ENCODE measurements at places on chromosomes 12 and 14.

DNA sequence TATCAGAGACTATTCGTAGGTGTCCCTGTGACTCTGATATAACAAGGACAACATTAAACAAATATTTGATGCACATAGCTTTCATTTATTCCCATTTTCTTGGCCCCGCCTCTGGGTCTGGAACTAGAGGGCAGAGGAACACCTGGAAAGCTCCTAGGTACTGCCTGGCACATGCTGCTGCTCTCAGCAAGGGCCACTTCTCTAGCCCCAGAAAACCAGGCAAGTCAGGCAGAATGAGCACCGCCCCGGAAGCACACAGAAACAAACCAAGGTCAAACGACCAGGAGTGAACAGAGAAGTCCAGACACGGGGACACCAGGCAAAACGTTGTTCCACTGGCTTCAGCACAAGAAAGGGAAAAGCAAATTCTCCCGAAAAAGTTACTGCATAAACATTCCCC lies 76.1 kb downstream of the TTC7B start:
- DNase-seq: no peak

DNA sequence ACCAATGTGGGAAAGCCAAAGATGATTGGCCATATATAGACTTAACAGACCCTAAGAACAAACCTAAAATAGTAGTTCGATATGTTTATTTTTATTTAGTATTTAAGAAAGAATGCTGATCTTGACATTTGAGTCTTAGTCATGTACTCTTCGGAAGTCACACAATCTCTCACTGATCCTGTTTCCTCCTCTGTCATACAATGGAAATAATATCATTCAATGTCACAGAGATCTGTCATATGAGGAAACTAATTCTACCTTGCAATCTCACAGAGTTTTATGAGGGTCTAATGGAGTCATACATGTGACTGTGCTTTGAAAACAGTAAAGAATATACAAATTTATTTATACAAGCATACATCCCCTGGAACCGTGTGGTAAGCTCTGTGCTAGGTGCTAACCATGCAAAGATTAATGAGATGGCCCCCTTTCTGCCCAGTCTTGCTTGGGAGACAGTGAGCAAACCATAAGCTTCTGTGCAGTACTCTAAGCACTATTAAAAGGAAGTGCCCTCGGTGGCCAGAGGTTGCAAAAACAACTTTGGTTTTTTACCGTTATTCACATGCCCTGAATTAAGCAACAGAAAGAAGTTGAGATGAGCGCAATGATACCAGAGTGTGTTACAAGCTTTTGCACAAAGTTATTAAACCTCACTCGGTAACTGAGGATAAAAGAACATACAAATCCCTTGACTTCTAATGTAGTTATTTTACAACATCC lies 1.7 kb upstream of the LIN7A start:
- no peak for DNase-seq

DNA sequence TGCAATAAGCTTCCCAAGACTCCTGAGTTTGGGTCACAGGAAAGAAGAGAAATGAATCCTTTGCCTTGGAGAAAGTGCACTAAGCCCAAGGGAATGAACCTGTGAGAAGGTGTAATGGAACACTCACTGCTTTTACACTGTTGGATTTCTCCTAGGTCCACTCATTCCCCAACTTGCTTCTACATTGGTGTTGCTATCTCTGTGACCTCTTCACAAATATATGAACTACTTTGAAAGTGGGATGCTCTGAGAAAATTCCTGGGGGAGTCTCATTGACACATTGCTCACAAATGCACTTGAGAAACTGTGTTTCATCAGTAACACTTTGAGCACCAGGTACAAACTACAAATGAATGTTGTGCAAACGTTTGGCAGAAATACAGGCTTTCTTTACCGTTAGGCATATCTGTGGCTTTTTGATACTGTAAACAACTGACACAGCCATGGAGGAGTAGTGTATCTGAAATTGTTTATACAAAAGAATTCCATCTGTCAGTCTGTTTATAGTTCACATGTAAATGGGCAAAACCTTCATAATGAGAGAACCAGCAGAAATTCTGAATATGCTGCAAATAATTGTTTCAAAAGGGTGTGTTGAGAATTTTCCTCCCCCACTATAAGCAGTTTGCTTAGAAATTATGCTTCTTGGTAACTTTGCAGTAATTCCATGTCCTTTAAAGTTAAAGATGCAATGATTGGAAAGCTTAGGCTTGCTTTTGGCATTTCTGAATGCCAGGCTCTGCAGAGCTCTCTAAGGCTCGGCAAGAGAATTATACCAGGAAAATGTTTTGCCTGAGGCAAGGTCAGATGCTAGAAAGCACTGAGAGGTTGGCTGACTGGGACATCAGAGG lies 348.5 kb upstream of the DDHD1 start:
- DNase-seq: no peak

DNA sequence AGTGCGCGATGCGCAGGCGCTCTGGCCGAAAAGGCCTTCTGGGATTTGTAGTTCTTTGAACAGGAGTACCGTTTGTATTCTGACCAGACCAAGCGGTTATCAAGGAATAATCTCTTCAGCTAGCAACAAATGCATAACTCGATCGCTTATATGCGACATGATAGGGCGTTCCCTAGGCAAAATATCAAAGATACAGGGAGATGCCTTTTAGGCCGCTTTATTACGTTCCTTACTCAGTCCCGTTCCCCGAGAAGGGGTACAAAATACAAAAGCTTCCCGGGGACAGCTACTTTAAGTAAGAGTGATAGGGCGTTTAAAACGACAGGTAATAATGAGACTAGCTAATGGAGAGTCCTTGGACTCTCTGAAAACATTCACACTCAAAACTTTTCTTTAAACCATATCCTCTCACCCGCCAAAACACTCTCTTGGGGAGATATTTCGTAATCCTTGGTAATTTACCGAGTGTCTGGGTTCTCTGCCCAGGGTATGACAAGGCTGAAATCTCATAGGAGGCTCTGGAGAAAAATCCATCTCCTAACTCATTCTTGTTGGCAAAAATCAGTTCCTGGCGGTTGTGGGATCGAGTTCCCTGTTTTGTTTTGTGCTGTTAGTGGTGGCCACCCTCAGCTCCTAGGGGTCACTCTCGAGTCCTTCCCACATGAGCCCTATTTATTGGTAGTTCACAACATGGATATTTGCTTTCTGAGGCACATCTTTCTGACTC lies 412 bp upstream of the SNW1 start:
- DNase-seq: peak; percentile 78

GRCh38 chr14:74503291-74503937 lies 9.8 kb downstream of the ISCA2 start:
- DNase-seq: no peak

DNA sequence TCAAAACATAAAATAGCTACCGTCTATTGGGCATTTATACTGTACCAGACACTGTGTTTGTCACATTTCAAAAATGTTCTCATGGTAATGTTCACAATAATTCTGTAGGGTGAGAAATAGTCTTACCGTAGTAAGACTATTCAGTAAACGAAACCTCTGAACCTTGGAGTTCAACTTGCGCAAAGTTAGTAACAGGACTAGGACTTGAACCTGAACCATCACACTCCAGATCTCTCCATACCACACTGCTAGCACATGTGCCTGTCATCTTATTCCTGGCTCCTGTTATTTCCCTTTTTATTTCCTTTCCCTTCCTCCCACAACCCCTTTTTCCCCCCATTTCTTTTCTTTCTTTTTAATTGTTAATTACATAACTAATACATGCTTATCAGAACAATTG lies 65.4 kb downstream of the PLEKHA5 start:
- DNase-seq: no peak

- peak; percentile 60 for DNase-seq
Observed at GRCh38 chr14:74616507-74616906, 4.5 kb upstream of the LTBP2 start.

DNA sequence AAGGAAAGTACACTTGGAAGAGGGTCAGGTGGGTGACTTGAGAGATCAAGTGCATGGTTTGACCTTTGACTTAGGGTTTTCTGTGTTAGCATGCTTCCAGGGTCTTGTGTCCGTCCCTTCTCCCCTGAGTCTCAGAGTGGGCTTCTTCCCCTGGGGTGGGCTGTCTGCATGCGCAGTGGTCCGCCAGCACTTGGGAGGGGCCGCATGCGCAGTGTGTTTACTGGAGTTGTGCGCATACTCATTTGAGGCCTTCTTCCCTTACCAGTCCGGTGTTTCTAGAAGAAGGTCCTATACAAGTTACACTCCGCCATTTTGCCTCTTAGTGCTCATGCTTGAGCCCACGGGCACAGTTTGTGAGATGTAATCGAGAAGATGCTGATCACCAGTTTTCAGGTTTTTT lies 58.5 kb downstream of the RIN3 start:
- DNase-seq: no peak

GRCh38 chr12:69929125-69929524 lies 104.1 kb downstream of the MYRFL start:
- no peak for DNase-seq

GRCh38 chr12:47190905-47191304 lies 111.1 kb upstream of the AMIGO2 start:
- no peak for DNase-seq

DNA sequence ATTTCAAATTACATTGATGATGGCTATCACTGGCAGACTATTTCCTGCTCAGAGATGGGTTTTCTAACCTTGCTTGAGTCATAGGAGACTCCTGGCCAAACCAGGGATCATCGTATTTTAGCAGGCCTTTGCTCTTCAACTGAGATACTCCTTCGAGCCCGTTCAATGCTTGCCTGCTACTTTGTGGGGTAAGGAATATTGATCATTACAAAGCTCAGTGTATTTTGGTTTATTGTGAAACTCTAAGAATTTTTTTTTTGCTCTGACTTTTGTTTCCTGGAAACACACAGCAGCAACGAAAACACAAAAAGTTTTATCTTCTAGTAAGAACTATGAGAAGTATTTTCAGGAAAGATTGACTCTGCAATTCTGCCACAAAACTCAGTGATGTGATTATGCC lies 4.1 kb downstream of the GPRC5D start:
- DNase-seq: no peak

GRCh38 chr14:54206516-54206915 lies 190.3 kb upstream of the CDKN3 start:
- DNase-seq: no peak

- no peak for DNase-seq
Observed at GRCh38 chr14:97023871-97024270, 226.7 kb downstream of the VRK1 start.

GRCh38 chr12:88604646-88605045 lies 24.4 kb upstream of the KITLG start:
- DNase-seq: no peak

GRCh38 chr12:100668945-100669536 lies 95.6 kb downstream of the GAS2L3 start:
- peak; percentile 82 for DNase-seq

GRCh38 chr12:7387289-7387688 lies 56.7 kb downstream of the CD163L1 start:
- no peak for DNase-seq

DNA sequence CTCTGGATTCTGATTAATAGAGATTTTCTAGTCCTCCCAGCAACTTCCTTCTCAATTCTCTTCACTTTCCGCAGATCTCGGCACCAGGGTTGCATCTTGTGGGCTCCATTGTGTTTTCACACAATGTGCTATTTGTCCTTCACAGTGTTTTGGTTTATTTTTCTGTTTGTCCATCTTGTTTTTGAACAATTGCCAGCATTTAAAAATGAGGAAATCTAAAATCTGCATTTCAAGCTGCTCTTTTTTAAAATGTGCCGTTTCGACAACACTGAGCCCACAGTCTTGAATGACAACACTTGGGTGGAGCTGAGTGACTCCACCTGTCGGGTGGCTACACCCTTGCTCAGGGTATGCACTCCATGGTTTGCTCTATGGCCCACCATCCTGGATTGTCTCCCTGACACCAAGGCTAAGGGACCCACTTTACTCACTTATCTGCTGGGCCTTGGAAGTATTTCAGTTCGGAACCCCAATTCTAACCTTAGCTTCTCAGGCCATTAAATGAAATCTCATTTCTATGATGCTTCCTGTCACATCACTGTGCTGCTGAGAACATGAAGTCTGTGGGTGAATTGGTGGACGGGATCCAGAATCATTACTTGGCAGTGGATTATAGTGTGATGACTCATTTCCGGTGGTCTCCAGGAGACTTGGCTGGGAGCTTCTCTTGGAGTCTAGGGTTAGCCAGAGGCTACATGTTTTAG lies 3.4 kb upstream of the MYRFL start:
- no peak for DNase-seq

GRCh38 chr14:51979088-51979709 lies 10.1 kb upstream of the RTRAF start:
- peak; percentile 81 for DNase-seq

GRCh38 chr14:21647380-21647779 lies 6.3 kb upstream of the OR4E2 start:
- no peak for DNase-seq

GRCh38 chr14:35333264-35333730 lies 41.1 kb downstream of the PSMA6 start:
- no peak for DNase-seq

DNA sequence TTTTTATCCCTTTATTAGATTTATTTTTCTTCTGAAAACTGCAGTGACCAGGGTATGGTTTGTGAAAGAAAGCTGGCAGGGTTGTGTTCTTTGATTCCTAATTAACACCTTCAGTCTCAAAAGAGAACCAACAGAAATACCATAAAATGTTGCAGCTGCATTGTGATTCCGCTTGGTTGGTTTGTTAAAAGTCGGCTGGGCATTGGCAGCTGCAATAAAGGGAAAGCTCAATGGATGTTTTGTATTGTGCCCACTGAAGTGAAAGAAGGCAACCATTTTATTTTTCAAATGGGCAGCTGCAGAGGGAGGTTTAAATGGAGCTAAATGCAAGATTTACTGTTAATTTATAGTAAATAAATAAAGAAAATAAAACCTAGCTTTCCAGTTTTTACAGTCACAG lies 16.7 kb downstream of the LGR5 start:
- DNase-seq: no peak

DNA sequence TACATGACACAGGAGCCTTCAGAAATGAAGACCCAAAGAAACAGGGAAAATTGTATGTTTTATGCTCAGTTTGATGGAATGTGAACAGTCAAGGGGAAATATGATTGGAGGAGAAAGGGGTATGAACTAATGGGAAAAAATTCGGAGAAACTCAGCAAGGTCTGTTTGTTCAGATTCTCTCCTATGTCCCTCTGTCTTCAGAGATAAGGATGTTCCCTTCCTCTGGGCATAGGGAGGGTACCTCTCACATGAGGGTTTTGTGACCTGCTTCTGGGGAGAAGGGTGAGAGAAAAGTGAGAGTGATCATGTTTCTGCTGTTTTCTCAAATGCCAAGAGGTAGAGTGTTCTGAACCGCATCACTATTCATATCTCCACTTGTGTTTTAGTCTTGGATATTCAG lies 26.6 kb upstream of the LIMA1 start:
- DNase-seq: no peak

GRCh38 chr14:67358924-67359774 lies 455 bp downstream of the ATP6V1D start:
- peak; percentile 66 for DNase-seq

- DNase-seq: no peak
Observed at GRCh38 chr14:86310611-86311010, 780.7 kb downstream of the FLRT2 start.

DNA sequence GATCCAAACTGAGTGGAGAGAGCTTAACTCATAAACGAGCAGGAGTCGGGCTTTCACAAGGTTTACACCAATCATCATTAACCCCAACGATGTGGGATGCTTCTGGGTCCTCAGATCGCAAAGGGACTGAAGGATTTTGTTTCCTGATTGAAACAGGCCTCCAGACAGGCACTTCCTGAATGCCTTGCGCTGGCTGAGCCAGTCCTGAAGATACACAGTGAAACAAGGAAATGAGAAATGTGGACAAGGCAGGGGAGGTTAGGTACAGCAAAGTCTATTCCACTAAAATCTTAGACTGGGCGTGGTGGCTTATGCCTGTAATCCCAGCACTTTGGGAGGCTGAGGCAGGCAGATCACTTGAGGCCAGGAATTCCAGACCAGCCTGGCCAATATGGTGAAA lies 30.7 kb downstream of the RBM19 start:
- no peak for DNase-seq

- DNase-seq: no peak
Observed at GRCh38 chr12:2292560-2292959, 239.8 kb downstream of the CACNA1C start.

All from mesendoderm (in vitro differentiated cells).